Pulmonary artery endothelial cell (primary cell): ENCODE measurements at places on chromosomes 5 and 9. TPM values are rescaled to one million over a fixed set of nuclear protein-coding genes. Genes with fewer than 3 reads are reported as not detected.

Gene HRCT1
- total RNA-seq: 2.4 and 5.6 TPM in 2 replicates

Gene CARD9
- total RNA-seq: 0.59 and 1.1 TPM in 2 replicates

Gene ASPN
- 0.07 and 0.11 TPM in 2 replicates for total RNA-seq

Gene ALDH7A1
- total RNA-seq: 54.0 and 65.5 TPM in 2 replicates

Gene SLCO6A1
- total RNA-seq: not detected in 2 replicates

Gene CD180
- not detected in 2 replicates for total RNA-seq

Gene ARAP3
- 33.8 and 43.1 TPM in 2 replicates for total RNA-seq

Gene IL5
- total RNA-seq: not detected in 2 replicates

Gene SLC36A3
- total RNA-seq: not detected in 2 replicates

Gene PAPPA
- under 0.01 and 0.07 TPM in 2 replicates for total RNA-seq

Gene IL13
- total RNA-seq: not detected in 2 replicates

Gene ORM2
- total RNA-seq: not detected in 2 replicates

Gene WDR31
- 1.0 and 1.4 TPM in 2 replicates for total RNA-seq

Gene SCGB3A2
- not detected in 2 replicates for total RNA-seq

Gene SLIT3
- 0.25 and 0.99 TPM in 2 replicates for total RNA-seq

Gene FAM120AOS
- total RNA-seq: 32.6 and 32.8 TPM in 2 replicates

Gene TRAF2
- 12.7 and 23.9 TPM in 2 replicates for total RNA-seq

Gene SLC6A19
- not detected in 2 replicates for total RNA-seq

Gene SSBP2
- total RNA-seq: 9.8 and 11.4 TPM in 2 replicates

Gene TRPM3
- 0.99 and 2.9 TPM in 2 replicates for total RNA-seq

Gene FOXI1
- not detected in 2 replicates for total RNA-seq

Gene FOXD4L5
- 0.11 and 0.13 TPM in 2 replicates for total RNA-seq

Gene ADCY2
- total RNA-seq: not detected in 2 replicates

Gene DMRT3
- total RNA-seq: not detected in 2 replicates

Gene PCDHB13
- total RNA-seq: 0.33 and 0.99 TPM in 2 replicates

Gene DRD1
- total RNA-seq: not detected in 2 replicates

Gene TRIP13
- 37.9 and 53.7 TPM in 2 replicates for total RNA-seq

Gene SHOC1
- not detected in 2 replicates for total RNA-seq

Gene GLRX
- 18.9 and 20.3 TPM in 2 replicates for total RNA-seq

Gene NIM1K
- 0.07 TPM in 1 of 2 replicates, not detected in the other for total RNA-seq

Gene RECK
- 11.9 and 15.5 TPM in 2 replicates for total RNA-seq

Gene KCNV2
- total RNA-seq: not detected in 2 replicates

Gene TMEM232
- 0.39 and 0.46 TPM in 2 replicates for total RNA-seq

Gene PCSK5
- 8.9 and 11.5 TPM in 2 replicates for total RNA-seq

Gene GRM6
- total RNA-seq: not detected in 2 replicates

Gene PCDHB5
- 0.39 and 0.53 TPM in 2 replicates for total RNA-seq

Gene PCDHGA7
- 0.59 and 0.95 TPM in 2 replicates for total RNA-seq

Gene TSSK1B
- not detected in 2 replicates for total RNA-seq

Gene PCDHB16
- under 0.01 and 0.13 TPM in 2 replicates for total RNA-seq

Gene MARVELD2
- 4.7 and 9.2 TPM in 2 replicates for total RNA-seq

Gene AMBP
- not detected in 2 replicates for total RNA-seq

Gene PCDHAC1
- 0.07 TPM in 2 replicates for total RNA-seq

Gene ZFP62
- 17.4 and 21.9 TPM in 2 replicates for total RNA-seq

Gene C9orf50
- total RNA-seq: not detected in 2 replicates

Gene ANKRD20A1
- 1.3 and 1.6 TPM in 2 replicates for total RNA-seq

Gene CLIC3
- 0.33 and 0.46 TPM in 2 replicates for total RNA-seq

Gene OLFM1
- 0.13 and 0.46 TPM in 2 replicates for total RNA-seq

Gene EGFL7
- total RNA-seq: 450 and 500 TPM in 2 replicates

Gene MEIKIN
- total RNA-seq: 0.07 TPM in 1 of 2 replicates, not detected in the other

Gene S1PR3
- total RNA-seq: 19.0 and 22.4 TPM in 2 replicates
